EH (cell line): ENCODE measurements at places on chromosomes 7 and 10.
A peak's percentile ranks its signal among the peaks of the same experiment; 100 is the strongest.

DNA sequence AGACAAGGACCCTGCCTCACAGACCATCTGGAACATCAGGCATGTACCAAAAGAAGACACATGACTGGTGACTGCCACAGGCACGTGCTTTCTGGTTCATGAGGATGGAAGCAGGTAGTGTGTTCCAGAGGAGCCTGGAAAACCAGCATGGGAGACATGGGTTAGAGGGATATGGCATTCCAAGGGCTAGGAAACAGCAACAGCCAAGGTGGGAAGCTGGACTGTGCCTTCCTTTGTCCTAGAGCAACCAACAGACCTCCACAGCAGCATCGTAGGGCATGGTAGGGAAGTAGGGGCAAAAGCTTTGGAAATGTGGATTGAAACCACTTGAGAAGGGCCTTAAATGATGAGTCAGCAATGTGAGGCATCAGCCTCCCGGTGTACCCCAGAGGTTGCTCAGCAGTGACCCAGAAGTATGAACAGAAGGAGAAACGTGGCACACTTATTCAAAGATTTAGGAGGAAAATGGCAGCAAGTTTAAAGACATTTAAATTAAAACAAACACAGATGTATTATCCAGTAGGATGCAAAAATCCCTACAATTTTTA lies 51.0 kb downstream of the PRLHR start:
- no peak for DNase-seq

- DNase-seq = no peak
Observed at GRCh38 chr7:92534572-92534971, 6.0 kb downstream of the RBM48 start.

- DNase-seq = no peak
Observed at GRCh38 chr10:48490571-48490940, 114.3 kb downstream of the ARHGAP22 start.

GRCh38 chr7:154342971-154343633 lies 290.9 kb downstream of the DPP6 start:
- DNase-seq = no peak

- DNase-seq = no peak
Observed at GRCh38 chr10:130394832-130395231, 258.6 kb downstream of the GLRX3 start.

- DNase-seq = no peak
Observed at GRCh38 chr10:114766470-114766869, 55.1 kb upstream of the FHIP2A start.

DNA sequence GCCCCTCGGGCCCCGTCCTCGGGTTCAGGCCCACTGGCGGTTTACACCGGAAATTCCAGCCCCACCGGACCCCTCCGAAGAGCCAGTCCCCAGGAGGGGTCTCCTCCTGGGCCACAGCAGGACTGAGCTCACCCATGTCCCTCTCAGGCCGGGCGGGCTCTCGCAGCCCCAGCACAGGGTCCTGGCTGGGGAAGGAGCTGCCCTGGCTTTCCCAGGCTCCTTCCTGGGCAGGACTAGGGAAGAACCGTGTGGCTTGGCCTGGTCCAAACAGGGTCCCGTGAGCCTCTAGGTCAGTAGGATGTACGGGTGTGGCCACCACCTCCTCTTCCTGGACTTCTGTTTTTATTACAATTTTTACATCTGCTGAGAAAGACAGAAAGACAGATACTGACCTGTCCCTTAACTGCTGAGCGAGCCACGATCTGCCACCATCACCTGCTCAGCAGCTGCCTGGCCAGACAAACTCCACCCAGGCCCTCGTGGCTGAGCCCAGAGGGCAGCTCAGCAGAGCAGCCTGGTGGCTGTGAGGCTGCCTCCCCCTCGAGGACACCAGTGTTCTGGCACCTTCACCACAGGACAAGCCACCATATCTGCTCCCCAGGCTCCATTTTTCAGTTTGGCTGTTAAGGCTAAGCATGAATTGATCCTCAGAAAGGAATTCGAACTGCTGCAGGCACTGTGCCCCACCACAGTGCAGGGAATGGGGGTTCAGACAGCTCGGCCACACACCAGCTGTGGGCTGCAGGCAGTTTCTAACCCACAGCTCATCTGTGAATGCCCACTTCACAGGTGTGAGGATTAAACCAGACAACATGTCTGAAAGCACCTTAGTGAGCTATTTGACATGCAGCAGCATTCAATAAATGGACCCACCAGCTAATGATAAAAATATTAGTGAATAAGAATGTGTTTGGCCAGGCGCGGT lies 14.5 kb upstream of the ZNF777 start:
- DNase-seq = no peak

GRCh38 chr7:44973610-44974401 lies 5.0 kb downstream of the MYO1G start:
- peak; percentile 61 for DNase-seq

GRCh38 chr10:75115137-75115536 lies 3.7 kb downstream of the SAMD8 start:
- DNase-seq = peak; percentile 67

GRCh38 chr7:73850781-73851207 lies 8.5 kb upstream of the METTL27 start:
- peak; percentile 99 for DNase-seq

DNA sequence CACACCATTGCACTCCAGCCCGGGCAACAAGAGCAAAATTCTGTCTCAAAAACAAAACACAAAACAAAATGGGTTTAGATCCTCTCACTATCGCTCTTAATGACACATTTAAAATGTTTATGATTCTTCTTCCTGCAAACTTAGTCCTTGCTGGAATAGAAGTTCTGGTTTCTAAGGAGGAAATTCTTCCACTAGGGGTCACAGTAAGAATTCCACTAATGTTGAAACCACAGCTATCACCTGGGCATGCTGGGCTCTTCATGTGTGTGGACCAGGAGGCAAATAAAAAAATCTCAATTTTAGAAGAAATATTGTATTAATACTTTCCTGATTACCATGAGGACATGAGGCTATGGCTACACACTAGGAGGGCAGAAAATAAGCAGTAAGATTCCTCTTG lies 915.8 kb downstream of the TYW1 start:
- no peak for DNase-seq
